ENCODE measurements at places on chromosomes 6 and 20.
A peak's percentile ranks its signal among the peaks of the same experiment; 100 is the strongest.

GRCh38 chr6:111625461-111626391, 20.0 kb upstream of the TRAF3IP2 start:
- H3K27ac ChIP-seq: no peak overlapping the region
- no peaks in the 10 kb centered on the region for H3K4me1 ChIP-seq
- no peaks in the 10 kb centered on the region for H3K36me3 ChIP-seq
- no peak overlapping the region for H3K4me3 ChIP-seq

DNA sequence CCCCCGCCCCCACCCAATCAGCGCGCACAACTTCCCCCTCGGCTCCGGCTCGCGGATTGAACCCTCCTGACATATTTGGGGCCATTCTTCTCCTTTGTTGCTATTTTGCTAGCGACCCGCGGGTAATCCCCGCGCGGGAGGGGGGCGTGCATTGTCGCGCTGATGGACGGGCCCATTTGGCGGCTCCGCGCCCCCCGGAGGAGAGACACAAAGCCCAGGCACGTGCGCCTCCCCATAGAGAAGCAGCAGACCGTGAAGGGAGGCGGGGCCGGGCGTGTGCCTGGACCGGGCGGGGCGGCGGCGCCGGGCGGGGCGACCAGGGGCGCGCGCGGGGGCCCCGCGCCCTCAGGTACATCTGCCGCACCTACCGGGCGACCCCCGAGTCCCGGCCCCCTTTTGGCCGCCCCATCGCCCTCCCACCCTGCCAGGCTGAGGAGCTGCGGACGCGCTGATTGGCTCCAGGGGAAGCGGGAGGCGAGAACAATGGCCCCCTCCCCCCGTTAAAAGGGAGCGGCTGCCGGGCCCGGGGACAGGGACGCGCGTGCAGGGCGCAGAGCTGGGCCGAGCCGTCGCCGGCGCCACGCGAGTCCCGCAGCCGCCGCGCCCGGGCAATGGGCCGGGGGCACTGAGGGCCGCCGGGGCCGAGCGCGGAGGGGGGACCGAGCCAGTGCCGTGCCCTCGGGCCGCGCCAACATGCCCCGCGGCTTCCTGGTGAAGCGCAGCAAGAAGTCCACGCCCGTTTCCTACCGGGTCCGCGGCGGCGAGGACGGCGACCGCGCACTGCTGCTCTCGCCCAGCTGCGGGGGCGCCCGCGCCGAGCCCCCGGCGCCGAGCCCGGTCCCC, at the start of gene INSM1:
INSM1 (plus strand) TSS at position 530 of the 843 bp plus-strand sequence; CDS start at position 694, 164 bp downstream.
- no peak within 1 kb of the TSS for H3K27ac ChIP-seq
- DNase-seq: no peak
- H3K4me3 ChIP-seq: peak within 1 kb of the TSS; percentile 47
- peaks cover 18% of the 10 kb centered on the region for H3K27me3 ChIP-seq
- no peaks in the 10 kb centered on the region for H3K36me3 ChIP-seq

DNA sequence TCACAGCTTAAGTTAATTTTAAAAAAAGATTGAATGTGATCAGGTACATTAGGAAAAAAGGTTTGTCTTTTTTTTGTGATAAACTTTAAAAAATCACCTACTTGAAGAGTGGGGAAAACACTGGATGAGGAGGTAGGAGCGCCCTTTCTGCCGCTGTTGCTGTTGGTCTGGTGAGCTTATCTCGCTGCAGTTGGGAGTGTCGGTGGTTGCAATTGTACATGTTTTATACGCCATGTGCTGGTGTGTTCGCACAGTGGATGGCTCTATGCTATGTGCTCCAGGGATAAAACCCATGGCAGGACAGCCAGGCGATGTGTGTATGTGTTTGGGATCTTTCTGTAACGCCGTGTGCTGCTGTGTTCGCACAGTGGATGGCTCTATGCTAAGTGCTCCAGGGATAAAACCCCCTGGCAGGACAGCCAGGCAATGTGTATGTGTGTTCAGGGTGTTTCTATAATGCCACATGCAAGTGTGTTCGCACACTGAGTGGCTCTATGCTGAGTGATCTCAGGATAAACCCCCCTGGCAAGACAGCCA, 1.7 kb downstream of the SLC22A3 start:
- DNase-seq: no peak
- H3K36me3 ChIP-seq: no peaks in the 10 kb centered on the region
- H3K27ac ChIP-seq: no peak overlapping the region
- no peaks in the 10 kb centered on the region for H3K4me1 ChIP-seq
- peaks cover 26% of the 10 kb centered on the region for H3K27me3 ChIP-seq
- no peak overlapping the region for H3K4me3 ChIP-seq

- no peaks in the 10 kb centered on the region for H3K4me1 ChIP-seq
- no peak overlapping the region for H3K4me3 ChIP-seq
- no peak for DNase-seq
- H3K27ac ChIP-seq: no peak overlapping the region
- no peaks in the 10 kb centered on the region for H3K36me3 ChIP-seq
- H3K27me3 ChIP-seq: no peaks in the 10 kb centered on the region
These were observed 20.5 kb downstream of the CLVS2 start for GRCh38 chr6:123016431-123017103.

DNA sequence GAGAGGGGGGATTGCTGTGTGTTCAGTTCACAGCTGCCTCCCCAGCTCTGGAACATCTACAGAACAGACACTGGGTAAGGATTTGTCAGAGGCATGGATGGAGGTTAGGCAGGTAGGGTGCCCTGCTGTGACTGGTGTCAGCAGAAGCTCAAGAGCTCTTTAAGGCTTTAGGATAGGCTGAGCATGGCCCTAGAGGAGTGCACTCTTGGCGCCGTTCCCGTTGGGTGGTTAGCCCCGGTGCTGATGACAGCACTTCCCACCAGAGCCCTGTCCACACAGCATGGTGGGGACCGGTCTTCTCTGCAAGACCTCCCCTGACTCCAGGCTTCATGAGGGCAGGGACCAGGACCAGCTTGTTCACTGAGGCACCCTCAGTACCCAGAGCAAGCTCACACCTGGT, 262.0 kb downstream of the BMP7 start:
- no peaks in the 10 kb centered on the region for H3K4me1 ChIP-seq
- DNase-seq: no peak
- no peak overlapping the region for H3K4me3 ChIP-seq
- H3K27me3 ChIP-seq: peaks cover 3% of the 10 kb centered on the region

DNA sequence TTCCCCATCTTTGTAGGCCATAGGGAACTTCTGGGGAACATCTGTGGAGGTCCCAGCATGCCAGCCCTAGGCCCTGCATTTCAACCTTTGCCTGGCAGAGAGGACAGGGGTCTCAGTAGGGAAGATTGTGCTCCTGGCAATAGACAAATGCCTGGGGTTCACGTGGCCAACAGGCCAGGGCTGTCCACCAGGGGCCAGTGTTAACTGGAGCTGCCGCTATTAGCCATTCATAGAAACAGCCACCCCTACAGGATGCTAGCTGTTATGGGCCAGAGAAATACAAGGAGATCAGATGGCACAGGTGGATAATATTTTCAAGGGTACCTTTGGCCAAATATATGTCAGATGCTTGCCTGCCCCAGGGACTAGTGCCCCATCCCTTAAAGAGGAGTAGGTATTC, 932.9 kb downstream of the QKI start:
- no peaks in the 10 kb centered on the region for H3K4me1 ChIP-seq
- no peak for DNase-seq
- no peak overlapping the region for H3K4me3 ChIP-seq
- no peaks in the 10 kb centered on the region for H3K27me3 ChIP-seq
- H3K27ac ChIP-seq: no peak overlapping the region
- no peaks in the 10 kb centered on the region for H3K36me3 ChIP-seq

- no peaks in the 10 kb centered on the region for H3K36me3 ChIP-seq
- no peak overlapping the region for H3K4me3 ChIP-seq
- H3K27ac ChIP-seq: no peak overlapping the region
- DNase-seq: no peak
These were observed 195.2 kb downstream of the CENPW start for GRCh38 chr6:126535138-126535537.

DNA sequence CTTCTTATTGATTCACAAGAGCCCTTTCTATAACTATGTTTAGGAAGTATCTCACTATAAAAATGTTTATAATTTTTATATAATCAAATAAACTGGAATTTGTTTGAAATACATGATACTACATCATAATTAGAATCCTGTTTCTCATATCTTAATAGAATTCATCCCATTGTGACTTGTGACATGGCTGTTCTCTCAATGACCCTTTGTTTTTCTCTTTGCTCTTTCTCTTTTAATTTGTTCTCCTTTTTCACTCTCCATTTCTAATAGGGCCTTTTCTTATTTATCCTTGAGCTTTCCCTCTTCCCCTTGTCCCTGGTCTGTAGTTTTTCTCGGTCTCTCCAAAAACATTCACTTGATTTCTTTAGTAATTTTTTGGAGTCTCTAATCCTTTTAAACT, 111.3 kb downstream of the ADGRB3 start:
- H3K36me3 ChIP-seq: no peaks in the 10 kb centered on the region
- peaks cover 2% of the 10 kb centered on the region for H3K4me1 ChIP-seq
- no peak overlapping the region for H3K27ac ChIP-seq
- no peak overlapping the region for H3K4me3 ChIP-seq

GRCh38 chr20:20443504-20443903, 75.6 kb downstream of the INSM1 start:
- no peak overlapping the region for H3K27ac ChIP-seq
- H3K27me3 ChIP-seq: no peaks in the 10 kb centered on the region
- peak; percentile 70 for DNase-seq
- H3K36me3 ChIP-seq: peaks cover 7% of the 10 kb centered on the region
- no peaks in the 10 kb centered on the region for H3K4me1 ChIP-seq

GRCh38 chr6:25315194-25316177, 36.3 kb downstream of the CARMIL1 start:
- H3K36me3 ChIP-seq: no peaks in the 10 kb centered on the region
- H3K27me3 ChIP-seq: no peaks in the 10 kb centered on the region
- no peak overlapping the region for H3K27ac ChIP-seq
- H3K4me1 ChIP-seq: peaks cover 17% of the 10 kb centered on the region
- no peak for DNase-seq

DNA sequence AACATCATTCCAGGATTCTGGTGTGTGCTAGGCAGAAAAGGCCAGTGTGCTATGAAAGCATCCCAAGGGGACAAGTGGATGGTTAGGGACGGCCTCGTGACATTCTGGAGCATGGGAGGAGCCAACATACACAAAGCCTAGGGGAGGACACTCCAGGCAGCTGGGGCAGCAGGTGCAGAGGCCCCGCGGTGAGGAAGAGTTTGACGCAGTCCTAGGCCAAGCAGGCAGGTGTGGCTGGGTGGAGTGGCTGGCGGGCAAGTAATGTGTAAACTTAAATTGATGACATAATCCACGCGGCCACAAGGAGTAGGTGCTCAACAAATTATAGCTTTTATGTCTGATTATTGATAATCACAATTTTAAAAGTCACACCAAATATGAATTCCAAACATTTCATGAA, 93.6 kb downstream of the TMEM242 start:
- peaks cover 3% of the 10 kb centered on the region for H3K27me3 ChIP-seq
- DNase-seq: no peak
- no peak overlapping the region for H3K4me3 ChIP-seq
- H3K27ac ChIP-seq: no peak overlapping the region

DNA sequence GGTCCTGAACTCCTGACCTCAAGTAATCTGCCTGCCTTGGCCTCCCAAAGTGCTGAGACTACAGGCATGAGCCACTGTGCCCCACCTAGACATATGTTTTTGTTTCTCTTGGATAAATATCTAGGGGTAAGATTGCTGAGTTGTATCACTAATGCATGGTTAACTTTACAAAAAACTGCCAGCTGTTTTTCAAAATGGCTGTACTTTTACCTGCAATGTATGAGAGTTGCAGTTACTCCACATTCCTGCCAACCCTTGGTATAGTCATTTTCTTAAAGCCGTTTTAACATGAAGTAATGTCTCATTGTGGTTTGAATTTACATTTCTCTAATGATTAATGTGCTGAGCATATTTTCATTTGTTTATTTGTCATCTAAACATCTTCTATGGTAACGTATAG, 289.7 kb downstream of the UTRN start:
- no peak overlapping the region for H3K27ac ChIP-seq
- no peak for DNase-seq
- no peaks in the 10 kb centered on the region for H3K4me1 ChIP-seq
- no peak overlapping the region for H3K4me3 ChIP-seq
- H3K36me3 ChIP-seq: peaks cover 19% of the 10 kb centered on the region

DNA sequence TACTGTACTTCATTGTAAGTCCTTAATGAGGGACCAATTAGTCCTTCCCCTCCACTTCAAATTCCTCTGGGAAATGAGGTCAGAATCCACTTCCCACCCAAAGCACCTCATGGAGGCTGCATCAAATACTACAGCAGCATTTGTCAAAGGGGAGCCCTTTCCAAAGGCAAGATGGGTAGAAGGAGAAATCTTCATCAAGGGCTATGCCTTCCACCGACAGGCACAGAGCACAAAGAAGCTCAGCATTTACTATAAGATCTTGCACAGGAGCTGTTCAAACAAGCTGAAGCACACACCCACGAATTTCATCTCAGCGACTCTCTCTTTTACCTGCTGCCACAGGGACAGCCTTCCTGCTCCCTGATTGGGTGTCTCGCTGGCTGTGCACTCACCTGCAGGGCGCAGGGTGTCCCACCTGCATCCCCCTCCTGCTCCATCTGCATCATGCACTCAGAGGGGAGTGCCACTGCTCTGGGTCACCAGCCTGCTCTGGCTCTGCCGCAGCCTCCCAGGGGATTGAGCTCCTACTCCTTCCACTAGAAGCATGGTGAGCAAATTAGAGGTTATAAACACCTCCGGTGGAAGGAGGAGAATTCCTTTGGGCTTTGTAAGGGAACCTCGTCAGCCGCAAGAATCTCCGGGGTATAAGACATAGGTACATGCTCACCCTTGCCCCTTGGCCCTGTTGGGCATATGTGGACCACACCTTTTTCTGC, 164.5 kb downstream of the ATXN1 start:
- DNase-seq: no peak
- no peak overlapping the region for H3K4me3 ChIP-seq
- H3K36me3 ChIP-seq: no peaks in the 10 kb centered on the region
- H3K4me1 ChIP-seq: no peaks in the 10 kb centered on the region
- no peak overlapping the region for H3K27ac ChIP-seq

GRCh38 chr6:57134954-57135353, 37.2 kb upstream of the BAG2 start:
- H3K4me3 ChIP-seq: no peak overlapping the region
- H3K27me3 ChIP-seq: no peaks in the 10 kb centered on the region
- H3K27ac ChIP-seq: no peak overlapping the region
- DNase-seq: no peak
- peaks cover 14% of the 10 kb centered on the region for H3K36me3 ChIP-seq
- H3K4me1 ChIP-seq: no peaks in the 10 kb centered on the region
